Kasumi-1 (cell line): ENCODE measurements at places on chromosomes 2 and 18.

- DNase-seq, result no peak
Measured at GRCh38 chr18:59109375-59109774, 30.3 kb upstream of the SEC11C start.

DNA sequence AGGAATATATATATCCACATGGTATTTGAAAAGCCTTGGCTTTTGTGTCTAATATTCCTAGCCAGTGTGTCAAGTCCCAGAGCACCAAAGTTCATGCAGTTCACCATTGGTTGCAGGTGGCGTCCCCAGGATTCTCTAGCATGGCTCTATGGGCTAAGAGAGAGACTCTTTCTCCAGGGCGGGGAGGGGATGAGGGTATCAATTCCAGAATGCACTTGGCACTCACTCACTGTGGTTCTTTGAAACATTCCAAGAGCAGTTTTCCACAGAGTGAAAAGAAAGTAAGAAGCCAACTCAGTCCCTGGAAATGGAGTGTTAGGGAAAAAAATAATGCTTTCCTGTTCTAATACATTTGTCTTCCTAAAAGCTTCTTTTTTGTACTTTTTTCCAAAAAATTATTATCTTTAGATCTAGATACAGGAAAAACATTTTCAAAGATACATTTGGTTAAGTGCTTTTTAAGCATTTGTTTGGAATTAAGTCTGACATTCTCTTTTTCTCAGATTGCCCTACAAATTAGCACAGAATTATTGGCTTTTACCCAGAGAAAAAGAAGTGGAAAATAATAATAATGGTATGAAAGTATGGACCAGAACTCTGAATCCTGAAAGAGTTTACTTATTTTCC, 239.9 kb downstream of the PAX3 start:
- no peak for DNase-seq

DNA sequence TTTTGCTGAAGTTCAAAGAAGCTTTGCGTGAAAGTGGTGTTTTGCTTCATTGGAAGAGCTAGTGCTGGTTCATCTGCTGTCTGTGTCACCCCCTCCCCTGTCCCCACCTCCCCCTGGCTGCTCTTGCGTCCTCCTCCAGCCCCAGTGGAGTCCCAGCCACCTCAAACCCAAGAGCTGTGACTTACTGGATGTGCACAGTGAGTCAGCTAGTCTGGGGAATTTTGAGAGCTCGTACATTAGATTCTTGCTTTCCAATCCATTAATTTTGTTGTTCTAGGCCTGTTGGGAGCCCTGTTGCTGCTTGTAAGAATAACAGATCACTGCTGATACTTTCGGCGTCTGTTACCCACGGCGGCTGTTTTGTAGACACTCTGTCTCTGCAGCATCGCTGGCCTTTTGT, 412.1 kb downstream of the TSN start:
- DNase-seq, result no peak

- no peak for DNase-seq
Measured at GRCh38 chr2:103292573-103292972, 530.7 kb downstream of the TMEM182 start.

DNA sequence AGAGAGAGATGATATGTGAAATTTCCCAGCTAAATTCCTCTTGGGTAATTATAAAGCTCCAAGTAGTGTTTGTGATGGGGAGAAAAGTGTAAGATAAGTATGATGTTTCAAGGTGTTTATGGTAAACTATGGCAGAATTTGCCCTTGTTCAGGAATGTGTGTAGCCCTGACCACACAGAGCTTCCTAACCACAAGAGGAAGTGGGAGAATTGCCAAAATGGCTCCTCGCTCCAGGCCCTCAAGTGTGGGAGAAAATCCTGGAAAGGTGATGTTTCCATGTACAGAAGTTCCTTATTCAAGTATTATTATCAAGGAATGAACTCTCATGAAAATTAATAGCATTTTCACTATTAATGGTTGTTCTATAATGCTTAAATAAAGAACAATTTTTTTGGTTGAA, 878.3 kb downstream of the TDRD15 start:
- DNase-seq, result no peak

GRCh38 chr2:39128919-39129391, 8.1 kb upstream of the SOS1 start:
- DNase-seq, result no peak

- DNase-seq, result no peak
Measured at GRCh38 chr2:237408335-237409000, 5.5 kb downstream of the COL6A3 start.

GRCh38 chr18:44526705-44527415, 153.8 kb upstream of the SETBP1 start:
- DNase-seq, result no peak

GRCh38 chr2:199727801-199728200, 123.2 kb downstream of the FTCDNL1 start:
- no peak for DNase-seq

DNA sequence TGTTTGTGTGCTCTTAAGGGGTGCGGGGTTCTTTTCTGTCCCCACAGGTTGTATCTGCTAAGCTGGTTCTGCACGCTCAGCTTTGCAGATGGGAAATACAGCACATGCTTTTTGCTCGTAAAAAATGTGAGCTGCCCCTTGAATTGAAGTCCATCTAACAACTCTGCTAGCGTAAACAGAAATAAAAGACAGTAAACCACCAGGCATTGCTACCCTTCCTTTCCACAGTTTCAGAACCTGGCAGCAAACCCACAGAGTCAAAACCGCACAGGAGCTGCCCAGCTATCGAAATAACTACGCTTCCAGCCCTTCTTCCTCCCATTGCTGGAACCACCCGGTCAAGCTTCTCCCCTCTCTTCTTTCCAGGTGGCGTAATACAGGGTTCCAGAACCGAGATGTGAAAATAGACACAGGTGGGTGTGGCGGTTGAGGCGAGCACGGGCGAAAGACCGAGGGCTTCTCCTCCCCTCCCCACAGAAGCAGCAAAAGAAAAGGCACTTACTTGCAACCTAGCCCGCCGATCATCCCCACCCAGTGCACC, 479 bp downstream of the SCN9A start:
- no peak for DNase-seq

DNA sequence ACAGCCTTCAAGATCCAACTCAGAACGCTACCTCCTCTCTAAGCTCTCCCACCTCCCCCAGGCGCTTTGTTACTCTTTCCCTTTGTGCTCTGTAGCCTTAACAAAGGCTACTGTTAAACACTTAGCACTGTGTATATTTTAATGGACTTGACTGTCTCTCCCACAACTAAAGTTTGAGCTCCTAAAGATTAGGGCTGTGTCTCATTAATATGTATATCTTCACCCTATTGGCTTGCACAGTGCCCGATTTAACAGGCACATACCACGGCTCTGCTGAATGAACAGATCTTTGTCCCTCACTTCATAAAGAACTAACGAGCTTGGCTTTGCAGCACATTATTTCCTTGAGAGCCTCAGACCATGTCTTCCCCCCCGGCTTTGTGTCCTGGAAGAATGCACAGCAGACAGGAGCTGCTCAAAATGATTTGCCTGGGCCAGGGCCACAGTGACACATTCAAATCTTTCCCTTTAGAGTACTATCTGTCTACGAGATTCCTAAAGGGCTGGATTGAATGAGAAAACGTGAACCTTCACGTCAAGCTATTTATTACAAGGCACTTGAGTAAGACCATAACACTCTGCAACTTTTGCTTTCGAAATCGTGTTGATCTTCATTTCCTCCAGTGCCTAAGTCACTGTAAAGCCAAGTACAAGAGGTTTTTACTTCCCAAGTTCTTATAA, 22.1 kb downstream of the ABHD3 start:
- DNase-seq, result peak; percentile 57

DNA sequence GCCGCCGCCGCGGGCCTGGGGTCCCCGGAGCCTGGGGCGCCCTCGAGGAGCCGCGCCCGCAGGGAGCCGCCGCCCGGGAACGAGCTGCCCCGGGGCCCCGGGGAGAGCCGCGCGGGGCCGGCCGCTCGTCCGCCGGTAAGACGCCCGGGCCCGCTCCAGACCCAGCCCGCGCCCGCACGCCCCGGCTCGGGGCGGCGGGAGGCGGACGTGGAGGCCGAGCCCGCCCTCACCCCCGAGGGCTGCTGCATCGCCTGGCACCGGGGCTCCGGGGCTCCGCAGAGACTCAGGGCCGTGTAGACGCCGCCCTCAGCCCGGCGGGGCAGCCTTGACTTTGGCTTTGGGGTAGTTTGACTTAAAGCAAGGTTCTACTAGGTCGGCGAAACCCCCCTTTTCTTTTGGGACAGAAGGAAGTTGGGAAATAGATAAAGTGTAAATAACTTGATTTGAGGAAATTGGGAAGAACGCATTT, 335 bp downstream of the ERFE start:
- DNase-seq, result no peak

GRCh38 chr18:6923220-6923619, 193.7 kb downstream of the ARHGAP28 start:
- no peak for DNase-seq

GRCh38 chr2:105895990-105896764, 151.5 kb downstream of the NCK2 start:
- DNase-seq, result no peak

- no peak for DNase-seq
Measured at GRCh38 chr18:12072996-12073395, 20.6 kb upstream of the ANKRD62 start.

DNA sequence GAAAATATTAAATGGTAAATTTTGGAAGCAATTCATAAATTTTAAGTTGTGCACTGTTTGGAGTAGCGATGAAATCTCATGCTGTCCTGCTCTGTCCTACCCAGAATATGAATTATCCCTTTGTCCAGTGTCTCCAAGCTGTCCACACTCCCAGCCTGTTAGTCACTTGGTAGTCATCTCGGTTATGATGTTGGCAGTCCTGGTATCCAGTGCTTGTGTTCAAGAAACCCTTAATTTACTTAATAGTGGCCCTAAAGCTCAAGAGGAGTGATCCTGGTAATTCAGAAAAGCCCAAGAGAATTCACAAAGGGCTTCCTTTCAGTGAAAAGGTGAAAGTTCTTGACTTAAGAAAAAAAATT, 71.8 kb upstream of the STAM2 start:
- no peak for DNase-seq

- DNase-seq, result no peak
Measured at GRCh38 chr2:74003494-74004211, 18.9 kb downstream of the TET3 start.

DNA sequence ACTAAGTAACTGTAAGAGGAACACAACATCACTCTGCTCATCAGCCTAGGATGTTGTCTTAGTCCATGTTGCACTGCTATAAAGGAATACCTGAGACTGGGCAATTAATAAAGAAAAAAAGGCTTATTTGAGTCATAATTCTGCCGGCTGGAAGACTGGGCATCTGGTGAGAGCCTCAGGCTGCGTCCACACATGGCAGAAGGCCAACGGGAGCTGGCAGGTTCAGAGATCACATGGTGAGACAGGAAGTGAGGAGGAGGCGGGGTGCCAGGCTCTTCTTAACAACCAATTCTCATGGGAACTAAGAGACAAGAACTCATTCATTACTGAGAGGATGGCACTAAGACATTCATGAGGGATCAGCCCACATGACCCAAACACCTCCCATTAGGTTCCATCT, 46.8 kb downstream of the EPG5 start:
- no peak for DNase-seq
